ENCODE measurements at places on chromosomes 12 and 14.

- no peak for DNase-seq
Measured at GRCh38 chr14:103316721-103317121, 17.3 kb upstream of the EIF5 start.

- DNase-seq: no peak
Measured at GRCh38 chr12:57839996-57840395, 6.5 kb downstream of the CTDSP2 start.

GRCh38 chr14:42778984-42779383 lies 1172.3 kb downstream of the LRFN5 start:
- peak; percentile 6 for DNase-seq

DNA sequence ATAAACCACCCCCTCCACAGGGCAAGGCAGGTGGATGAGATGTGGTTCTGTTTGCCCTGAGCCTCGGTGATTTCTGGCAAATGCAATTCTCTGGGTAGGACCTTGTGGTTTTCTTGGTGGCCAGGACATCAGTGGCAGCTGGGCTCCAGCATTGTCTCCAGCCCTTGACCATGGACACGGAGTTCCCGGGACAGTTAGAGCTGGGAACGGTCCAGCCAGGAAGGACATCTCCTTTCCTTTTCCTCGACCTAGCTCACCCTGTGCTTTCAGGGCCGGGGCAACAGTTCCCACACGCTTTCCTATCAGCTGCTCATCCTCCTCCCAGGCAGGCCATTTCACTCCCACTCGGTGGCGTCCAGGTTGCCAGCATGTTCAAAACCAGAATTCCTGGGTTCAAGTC lies 9.2 kb downstream of the SERPINA4 start:
- no peak for DNase-seq

DNA sequence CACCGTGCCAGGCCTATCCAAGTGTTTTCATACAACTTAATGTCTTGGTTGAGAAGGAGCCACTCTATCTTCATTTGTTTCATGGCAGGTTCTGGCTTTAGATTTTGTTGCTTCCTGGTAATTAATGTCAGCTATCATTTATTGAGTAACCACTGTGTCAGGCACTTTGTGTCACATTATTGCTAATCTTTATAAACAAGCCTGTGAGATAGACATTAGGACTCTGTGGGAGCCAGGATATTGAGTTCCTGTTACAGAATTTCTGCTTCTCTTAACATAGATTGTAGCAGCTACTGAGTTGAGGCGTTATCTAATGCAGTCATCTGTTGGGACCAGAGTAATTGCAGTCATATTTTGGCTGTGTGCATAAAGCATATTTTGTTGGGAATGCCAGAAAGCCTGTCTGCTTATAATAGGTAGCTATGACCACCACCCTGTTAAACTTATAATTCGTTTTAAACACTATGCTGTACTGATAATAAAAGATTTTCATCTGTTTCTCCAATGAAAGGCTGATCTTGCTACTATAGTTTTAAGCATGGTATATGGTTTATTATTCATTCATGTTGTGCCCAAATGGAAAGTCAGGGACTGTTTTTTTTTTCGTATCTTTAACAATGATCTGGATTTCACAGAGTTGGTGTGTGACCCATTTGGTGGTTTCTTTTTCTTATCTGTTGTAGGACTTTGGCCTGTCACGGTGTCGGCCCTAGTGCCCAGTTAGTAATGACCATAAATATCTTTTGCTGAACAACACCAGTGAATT lies 432.6 kb downstream of the PCNX1 start:
- no peak for DNase-seq

DNA sequence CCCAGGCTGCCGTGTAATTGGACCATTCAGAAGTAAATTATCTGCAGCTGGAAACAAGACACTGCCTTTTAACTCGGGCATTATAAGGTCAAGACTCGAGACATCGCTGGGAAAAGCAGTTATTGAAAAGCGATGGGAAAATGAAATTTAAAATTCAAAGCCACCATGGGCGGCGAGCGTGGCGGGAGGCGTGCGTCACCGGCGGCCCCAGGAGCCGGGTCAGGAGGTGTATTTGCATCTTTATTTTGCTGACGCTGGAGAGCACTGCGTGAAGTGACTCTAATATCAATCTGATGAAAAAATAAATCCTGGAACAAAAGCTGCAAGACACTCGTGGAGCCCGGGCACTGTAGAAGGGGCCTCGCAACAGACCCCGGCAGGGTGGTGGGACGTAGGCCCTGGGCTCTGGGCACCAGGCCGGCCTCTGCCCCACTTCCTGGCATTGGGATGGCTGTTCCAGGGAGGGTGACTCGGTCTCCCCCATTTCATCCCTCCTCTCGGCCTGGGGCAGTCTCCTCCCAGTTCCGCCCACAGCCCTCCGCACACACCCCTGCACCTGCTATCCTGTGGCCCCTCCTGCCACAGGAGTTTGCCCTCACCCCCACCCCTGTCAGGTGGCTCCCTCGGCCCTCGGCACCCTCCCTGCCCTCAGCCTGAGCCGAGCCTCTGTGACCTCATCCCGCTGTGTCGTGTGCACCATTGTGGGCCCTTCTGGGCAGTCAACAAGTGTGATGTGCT lies 196.2 kb downstream of the KIF26A start:
- DNase-seq: no peak

Measured in fibroblast of upper back skin (primary cell).